ENCODE measurements at places on chromosomes 4 and X. TPM values are rescaled to one million over a fixed set of nuclear protein-coding genes. Genes with fewer than 3 reads are reported as not detected.

Gene ADGRL3
- 0.09 TPM for total RNA-seq

Gene PF4V1
- not detected for total RNA-seq

Gene RASGEF1B
- total RNA-seq, result 36.5 TPM

Gene GABRE
- not detected for total RNA-seq

All from T-cell (primary cell).